Chondrocyte (in vitro differentiated cells): ENCODE measurements at places on chromosomes 12 and 14. TPM values are rescaled to one million over a fixed set of nuclear protein-coding genes. Genes with fewer than 3 reads are reported as not detected.

GRCh38 chr14:65948302-65948701 lies 535.8 kb downstream of the FUT8 start:
- DNase-seq: no peak

DNA sequence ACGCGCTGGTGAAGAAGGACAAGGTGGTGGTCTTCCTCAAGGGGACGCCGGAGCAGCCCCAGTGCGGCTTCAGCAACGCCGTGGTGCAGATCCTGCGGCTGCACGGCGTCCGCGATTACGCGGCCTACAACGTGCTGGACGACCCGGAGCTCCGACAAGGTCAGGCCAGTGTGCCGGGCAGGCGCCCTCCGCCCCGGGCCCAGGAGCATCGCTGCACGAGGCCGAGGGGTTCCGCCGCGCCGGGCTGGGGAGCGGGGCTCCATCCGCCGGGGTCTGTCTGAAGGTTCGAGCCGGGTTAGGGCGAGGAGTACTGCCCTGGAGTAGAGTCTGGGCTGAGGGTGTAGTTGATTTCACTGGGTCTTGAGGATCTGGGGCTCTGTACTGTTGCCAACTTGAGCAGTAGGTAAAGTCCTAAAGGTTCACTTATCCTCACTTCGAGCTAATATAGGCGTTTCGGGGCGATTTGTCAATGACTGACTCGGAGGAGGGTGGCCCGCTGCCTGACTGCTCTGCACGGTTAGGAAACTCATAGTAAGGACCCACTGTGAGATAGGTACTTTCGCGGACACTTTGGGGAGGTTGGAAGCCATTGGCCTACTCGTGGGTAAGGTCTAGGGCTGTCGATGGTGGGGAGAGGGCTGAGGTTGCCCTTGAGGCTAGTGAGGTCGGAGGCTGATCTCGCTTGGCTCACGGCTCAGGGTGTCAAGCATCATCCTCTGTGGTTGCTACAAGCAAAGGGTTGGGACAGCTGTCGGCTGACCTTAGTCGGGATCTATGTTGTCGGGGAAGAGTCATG lies 574 bp downstream of the GLRX5 start:
- no peak for DNase-seq

- DNase-seq: no peak
These were observed 56.3 kb downstream of the SPTB start for GRCh38 chr14:64823305-64823861.

ADAM21 gene
- 0.13 to 0.15 TPM (median 0.15 TPM) in 3 replicates for total RNA-seq

- DNase-seq: peak; percentile 77
These were observed 10.1 kb upstream of the CCDC197 start for GRCh38 chr14:93986955-93987354.

GRCh38 chr14:101371799-101372793 lies 189.2 kb upstream of the DIO3 start:
- no peak for DNase-seq

ABHD12B gene
- not detected in 3 replicates for total RNA-seq

DNA sequence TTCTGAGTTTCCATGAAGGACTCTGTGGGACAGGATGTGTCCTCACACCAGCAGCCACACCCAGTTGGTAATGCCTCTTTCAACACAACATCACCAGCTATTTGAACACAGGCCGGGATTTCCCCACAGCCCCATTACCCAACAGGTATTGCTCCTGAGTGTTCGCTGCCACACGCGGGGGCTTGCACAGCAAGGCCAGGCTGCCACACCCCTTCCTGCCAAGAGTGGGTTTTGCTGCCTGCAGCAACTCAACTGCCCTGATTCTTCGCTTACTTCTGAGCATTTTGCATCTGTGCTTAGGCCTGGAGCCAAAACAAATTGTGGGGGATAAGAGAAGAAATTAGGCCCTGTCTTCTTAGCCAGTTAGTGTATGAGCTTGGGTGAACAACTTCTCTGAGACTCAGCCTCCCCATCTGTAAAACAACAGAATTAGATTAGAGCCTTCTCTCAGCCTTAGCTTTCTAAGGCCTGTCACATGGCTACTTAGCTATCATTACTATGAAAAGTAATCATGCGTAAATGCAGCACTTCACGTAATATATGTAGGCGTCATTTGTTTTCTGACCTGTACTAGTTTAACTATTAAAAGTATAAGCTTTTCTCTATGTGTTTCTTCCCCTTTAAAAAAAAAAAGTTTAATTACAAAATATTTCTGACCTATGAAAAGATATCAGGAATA lies 20.0 kb downstream of the CKAP4 start:
- no peak for DNase-seq

CLEC2B gene
- not detected in 3 replicates for total RNA-seq

DNA sequence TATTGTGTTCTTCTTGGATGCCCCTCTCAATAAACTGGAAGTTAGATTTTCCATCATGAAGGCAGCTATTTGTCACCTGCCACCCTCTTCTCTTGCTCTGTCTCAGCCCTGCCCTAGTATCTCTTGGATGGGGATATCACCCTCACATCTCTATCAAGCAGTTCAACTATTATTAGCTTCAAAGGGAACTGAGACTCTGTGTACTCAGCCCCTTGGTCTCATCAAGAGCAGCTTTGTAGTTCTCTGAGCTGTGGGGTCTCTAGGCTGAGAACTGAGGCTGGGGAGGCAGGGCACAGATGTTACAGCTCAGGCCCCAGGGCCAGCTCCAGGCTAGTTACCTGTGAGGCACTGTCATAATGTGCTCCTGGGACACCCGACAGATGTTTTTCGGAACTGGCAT lies 130.3 kb downstream of the DAD1 start:
- DNase-seq: no peak

DNA sequence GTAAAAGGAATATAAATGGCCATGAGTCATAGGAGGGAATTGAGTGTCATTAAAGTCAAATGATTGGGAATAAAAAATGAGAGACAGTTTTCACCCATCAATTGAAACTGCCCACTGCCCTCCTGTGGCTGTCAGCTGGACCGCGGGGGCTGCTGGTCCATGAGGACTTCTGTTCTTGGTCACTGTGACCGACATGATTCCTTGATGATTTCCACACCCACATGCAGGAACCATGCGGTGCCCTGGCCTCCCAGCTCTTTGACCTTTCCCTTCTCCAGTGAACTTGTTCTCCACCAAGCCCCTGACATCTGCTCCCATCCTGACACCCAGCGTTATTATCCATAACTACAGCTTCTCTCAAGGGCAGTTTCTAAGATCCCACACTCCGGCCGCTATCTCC lies 48.4 kb downstream of the C12orf75 start:
- no peak for DNase-seq

DNA sequence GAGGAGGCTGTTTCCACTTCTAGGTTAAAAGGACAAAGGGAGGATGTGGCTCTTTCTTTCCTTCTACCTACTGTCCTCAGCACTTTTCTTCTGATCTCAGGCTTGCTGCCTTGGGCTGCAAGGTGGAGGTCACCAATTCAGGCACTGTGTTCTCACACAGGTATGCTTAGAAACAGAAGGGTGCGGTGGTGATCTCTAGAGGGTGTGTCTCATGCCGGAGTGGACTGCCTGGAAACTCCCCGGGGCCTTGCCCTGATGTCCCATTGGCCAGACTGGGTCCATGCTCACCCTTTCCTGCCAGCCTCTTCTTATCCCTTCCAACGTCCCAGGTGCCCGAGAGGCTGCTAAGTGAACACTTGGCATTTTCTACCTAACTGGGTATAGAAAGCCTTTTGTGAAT lies 1197.6 kb downstream of the AACS start:
- no peak for DNase-seq
